Astrocyte (in vitro differentiated cells and primary cell): ENCODE measurements at places on chromosomes 1 and 21.

- H3K27ac ChIP-seq, result no peak overlapping the region
- no peaks in the 10 kb centered on the region for H3K27me3 ChIP-seq
- H3K36me3 ChIP-seq, result no peaks in the 10 kb centered on the region
Observed at GRCh38 chr1:41416081-41416480, 54.8 kb downstream of the FOXO6 start.

- H3K4me3 ChIP-seq, result no peak overlapping the region
- H3K27ac ChIP-seq, result no peak overlapping the region
- H3K27me3 ChIP-seq, result no peaks in the 10 kb centered on the region
- DNase-seq, result no peak
Observed at GRCh38 chr1:247576514-247576913, 11.6 kb upstream of the OR2G2 start.

- H3K27ac ChIP-seq, result no peak overlapping the region
- no peaks in the 10 kb centered on the region for H3K27me3 ChIP-seq
- no peak for DNase-seq
- H3K36me3 ChIP-seq, result no peaks in the 10 kb centered on the region
- no peak overlapping the region for H3K4me3 ChIP-seq
Observed at GRCh38 chr1:53783056-53783455, 44.1 kb upstream of the GLIS1 start.

DNA sequence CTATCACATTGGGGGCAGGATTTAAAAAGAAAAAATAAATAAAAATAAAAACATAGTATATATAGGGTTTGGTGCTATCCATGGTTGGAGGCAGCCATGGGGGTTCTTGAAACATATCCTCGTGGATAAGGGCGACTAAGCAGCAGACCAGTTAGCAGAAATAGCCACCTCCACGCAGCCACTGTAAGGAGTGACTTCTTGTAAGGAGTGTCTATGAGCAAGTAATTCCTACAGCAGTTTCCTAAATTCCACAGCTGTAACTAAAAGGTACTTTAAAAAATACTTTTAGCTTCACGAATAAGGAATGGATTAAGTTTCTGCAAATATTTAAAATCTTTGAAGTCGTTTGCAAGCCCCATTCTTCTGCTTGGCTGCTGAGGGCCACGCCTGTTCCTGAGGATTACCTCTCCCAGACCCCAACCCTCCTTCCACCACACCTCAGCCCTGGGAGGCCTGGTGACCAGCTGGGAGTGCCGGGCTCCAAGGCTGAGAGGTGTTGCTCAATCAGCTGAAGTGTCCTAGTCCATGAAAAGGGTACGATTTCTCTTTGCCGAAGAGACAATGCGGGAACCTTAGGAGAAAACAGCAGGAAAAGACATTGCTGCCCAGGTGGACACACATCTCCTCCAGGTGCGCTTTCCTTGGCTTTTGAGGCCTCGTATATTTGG, 115.3 kb downstream of the ADSS2 start:
- peaks cover 3% of the 10 kb centered on the region for H3K4me1 ChIP-seq
- no peak for DNase-seq
- no peaks in the 10 kb centered on the region for H3K36me3 ChIP-seq
- H3K4me3 ChIP-seq, result no peak overlapping the region

DNA sequence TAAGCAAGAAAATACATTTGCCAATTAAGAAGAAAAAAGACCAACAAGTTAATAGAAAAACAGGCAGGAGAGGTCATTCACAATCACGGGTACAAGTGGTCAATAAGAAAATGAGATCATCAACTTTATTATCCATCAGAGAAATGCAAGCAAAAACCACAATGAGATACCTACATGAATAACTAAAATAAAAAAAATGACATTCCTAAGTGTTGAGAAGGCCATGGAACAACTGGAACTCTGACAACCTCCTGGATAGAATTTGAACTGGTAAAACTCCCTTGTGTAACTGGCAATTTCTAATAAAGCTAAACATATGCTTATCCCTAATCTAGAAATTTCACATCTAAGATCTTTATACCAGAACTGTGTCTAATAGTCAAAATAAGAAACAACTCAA, 135.4 kb upstream of the BACE2 start:
- H3K27me3 ChIP-seq, result no peaks in the 10 kb centered on the region
- H3K4me1 ChIP-seq, result no peaks in the 10 kb centered on the region
- DNase-seq, result peak; percentile 59
- no peaks in the 10 kb centered on the region for H3K36me3 ChIP-seq
- no peak overlapping the region for H3K4me3 ChIP-seq

GRCh38 chr1:203703586-203703985, 61.4 kb upstream of the LAX1 start:
- no peaks in the 10 kb centered on the region for H3K27me3 ChIP-seq
- no peak overlapping the region for H3K27ac ChIP-seq
- no peak for DNase-seq
- no peaks in the 10 kb centered on the region for H3K4me1 ChIP-seq
- H3K36me3 ChIP-seq, result peaks cover 43% of the 10 kb centered on the region

DNA sequence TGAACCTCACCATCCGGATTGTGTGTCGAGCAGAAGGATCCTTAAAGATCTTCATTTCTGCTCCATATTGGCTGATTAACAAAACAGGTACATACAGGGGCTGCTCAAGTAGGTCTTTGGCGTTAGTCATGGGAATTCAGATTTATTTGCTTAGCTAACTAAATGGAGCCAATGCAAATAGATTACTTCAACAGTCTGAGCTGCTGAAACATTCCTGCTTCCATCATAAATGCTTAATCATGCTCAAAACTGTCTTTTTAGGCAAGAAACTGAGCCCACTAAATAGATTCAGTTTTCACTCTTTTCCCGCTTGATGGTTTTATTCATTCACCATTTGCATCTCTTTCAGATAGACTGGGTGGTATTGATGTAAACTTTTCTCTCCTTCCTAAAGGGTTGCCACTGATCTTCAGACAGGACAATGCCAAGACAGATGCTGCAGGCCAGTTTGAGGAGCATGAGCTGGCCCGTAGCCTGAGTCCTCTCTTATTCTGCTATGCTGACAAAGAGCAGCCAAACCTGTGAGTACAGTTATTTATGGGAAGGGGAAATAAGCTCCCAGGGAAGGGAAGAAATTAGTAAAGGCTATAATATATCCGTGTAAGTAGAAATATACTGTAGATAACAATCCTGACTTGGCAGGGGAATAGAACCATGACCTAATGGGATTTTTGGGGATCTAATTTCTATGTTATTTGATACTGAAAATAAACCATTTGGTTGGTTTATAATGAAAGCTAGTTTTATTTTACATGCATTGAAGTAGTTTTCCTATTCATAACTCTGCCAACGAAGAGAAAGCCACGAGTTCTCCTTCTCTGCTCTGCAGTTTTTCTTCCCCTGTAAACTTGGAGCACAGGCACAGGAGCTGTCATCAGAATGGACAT, 126.4 kb downstream of the VPS13D start:
- H3K27ac ChIP-seq, result peak overlapping the region; percentile 70
- peaks cover 7% of the 10 kb centered on the region for H3K4me1 ChIP-seq
- peak; percentile 93 for DNase-seq
- H3K36me3 ChIP-seq, result peaks cover 6% of the 10 kb centered on the region

DNA sequence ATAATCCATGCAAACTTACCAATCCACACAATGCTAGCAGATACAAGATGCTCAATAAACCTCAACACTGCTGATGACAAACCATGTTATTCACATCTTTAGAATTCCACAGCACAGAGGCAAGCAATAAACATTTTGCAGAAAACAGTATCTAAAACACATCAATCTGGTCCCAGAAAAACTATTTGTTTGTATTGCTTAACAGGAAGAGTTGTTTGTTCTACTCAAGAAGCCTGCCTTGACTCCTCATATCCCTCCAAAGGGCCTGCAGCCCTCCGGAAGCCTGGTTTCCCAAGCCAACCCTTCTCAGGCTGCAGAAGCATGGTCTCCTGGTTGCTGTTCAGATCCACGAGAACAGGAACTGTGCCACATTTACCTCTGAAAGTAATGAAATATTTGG, 139.7 kb downstream of the RERE start:
- H3K4me1 ChIP-seq, result peaks cover 11% of the 10 kb centered on the region
- H3K36me3 ChIP-seq, result no peaks in the 10 kb centered on the region
- H3K27me3 ChIP-seq, result no peaks in the 10 kb centered on the region
- no peak for DNase-seq
- H3K27ac ChIP-seq, result no peak overlapping the region

GRCh38 chr1:248622570-248623001, 12.3 kb downstream of the OR2T11 start:
- H3K27ac ChIP-seq, result no peak overlapping the region
- peak; percentile 0 for DNase-seq
- no peaks in the 10 kb centered on the region for H3K36me3 ChIP-seq
- H3K4me3 ChIP-seq, result no peak overlapping the region
- no peaks in the 10 kb centered on the region for H3K4me1 ChIP-seq

DNA sequence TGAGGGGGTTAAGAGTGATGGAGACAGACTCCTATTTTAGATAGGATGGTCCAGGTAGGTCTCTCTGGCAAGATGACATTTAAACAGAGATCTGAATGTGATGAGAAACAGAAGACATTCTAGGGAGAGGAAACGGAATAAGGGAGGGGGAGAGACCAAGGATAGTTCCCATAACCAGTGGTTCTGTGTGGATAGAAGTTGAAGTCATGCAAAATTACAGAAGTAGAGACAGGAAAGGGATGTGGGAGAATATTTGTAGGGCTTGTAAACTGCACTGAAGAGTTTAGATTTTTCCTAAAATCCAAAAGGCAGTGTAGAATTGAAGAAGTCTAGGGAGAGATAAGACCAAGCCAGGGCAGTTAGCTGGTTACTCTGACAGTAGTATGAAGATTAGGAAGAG, 200.6 kb downstream of the GRIK1 start:
- H3K36me3 ChIP-seq, result no peaks in the 10 kb centered on the region
- no peaks in the 10 kb centered on the region for H3K27me3 ChIP-seq
- DNase-seq, result no peak
- H3K27ac ChIP-seq, result no peak overlapping the region
- H3K4me1 ChIP-seq, result no peaks in the 10 kb centered on the region

GRCh38 chr1:35590476-35591040, 17.4 kb downstream of the TFAP2E start:
- H3K27me3 ChIP-seq, result no peaks in the 10 kb centered on the region
- DNase-seq, result no peak
- H3K36me3 ChIP-seq, result no peaks in the 10 kb centered on the region
- no peaks in the 10 kb centered on the region for H3K4me1 ChIP-seq
- no peak overlapping the region for H3K27ac ChIP-seq

GRCh38 chr1:224939844-224940425, 10.5 kb downstream of the DNAH14 start:
- no peak for DNase-seq
- H3K36me3 ChIP-seq, result no peaks in the 10 kb centered on the region
- no peak overlapping the region for H3K27ac ChIP-seq

DNA sequence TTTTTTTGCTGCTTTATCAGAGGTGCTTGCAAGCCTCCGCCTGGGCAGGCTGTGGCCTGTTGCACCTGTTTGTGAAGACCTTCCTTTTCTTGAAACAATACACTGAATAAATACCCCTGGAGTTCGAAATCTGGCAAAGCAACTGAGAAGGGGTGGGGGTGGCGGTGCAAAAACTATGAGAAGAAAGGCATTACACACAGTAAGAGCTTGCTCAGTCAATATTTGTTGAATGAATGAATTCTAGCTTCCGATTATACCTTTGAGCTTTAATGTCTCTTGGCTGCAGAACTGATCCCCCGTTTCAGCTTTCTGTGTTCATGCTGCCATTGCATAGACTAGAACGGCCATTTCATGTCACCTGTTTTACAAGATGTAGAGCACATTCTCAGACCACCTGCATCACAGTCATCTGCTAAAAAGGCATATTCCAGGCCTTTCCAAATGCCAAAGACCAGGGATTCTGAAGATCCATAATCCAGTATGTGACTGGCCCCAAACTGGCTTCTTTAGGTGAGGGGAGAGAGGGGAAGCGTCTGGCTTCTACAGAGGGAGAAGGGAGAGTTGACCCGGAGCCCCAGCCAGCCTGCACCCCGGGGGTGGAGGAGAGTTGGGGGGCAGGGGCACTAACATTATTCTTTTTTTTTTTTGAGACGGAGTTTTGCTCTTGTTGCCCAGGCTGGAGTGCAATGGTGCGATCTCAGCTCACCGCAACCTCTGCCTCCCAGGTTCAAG, 111.5 kb downstream of the ETS2 start:
- no peak overlapping the region for H3K4me3 ChIP-seq
- DNase-seq, result no peak
- peaks cover 10% of the 10 kb centered on the region for H3K27me3 ChIP-seq

DNA sequence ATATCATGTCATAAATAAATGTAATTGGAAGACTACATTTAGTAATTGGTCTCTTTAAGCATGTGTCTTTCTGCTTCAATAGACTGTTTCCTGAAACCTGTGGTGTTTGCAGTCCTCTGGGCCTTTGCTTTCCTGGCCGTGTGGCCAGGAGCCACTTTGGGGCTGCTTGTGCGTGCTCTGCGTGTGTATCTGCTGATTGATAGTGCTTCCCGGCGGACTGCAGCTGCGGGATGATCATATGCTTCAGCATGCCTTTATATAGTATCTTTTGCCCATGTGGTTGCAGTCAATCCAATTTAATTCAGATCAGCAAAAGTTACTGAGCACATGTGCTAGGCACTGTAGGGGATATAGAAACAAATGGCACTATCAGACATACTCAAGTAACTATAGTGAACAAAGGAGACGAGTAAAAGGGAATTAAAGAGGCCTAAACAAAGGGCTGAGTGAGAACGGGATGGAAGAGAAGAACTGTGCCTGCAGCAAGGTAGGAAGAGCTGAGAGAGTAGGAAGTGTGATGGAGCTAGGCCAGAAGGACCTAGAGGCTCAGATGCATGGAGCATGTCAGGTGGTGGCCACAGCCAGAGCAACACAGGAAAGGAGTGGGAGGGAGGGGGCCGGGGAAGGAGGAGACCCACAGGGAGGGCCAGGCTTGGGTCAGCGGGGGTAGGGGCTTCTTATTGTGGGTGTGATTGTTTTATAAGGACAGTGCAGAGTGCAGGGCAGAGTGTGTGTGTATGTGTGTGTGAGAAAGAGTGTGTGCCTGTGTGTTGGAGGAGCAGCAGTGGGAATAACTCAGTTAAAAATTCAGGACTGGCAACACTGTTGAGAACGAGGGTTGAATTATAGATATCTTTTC, 27.2 kb upstream of the TTF2 start:
- H3K4me3 ChIP-seq, result no peak overlapping the region
- no peak for DNase-seq
- H3K27me3 ChIP-seq, result no peaks in the 10 kb centered on the region
- H3K36me3 ChIP-seq, result no peaks in the 10 kb centered on the region
- no peaks in the 10 kb centered on the region for H3K4me1 ChIP-seq

GRCh38 chr1:9653491-9654050, 2.0 kb downstream of the PIK3CD start:
- H3K27me3 ChIP-seq, result peaks cover 18% of the 10 kb centered on the region
- H3K27ac ChIP-seq, result no peak overlapping the region
- no peak for DNase-seq

DNA sequence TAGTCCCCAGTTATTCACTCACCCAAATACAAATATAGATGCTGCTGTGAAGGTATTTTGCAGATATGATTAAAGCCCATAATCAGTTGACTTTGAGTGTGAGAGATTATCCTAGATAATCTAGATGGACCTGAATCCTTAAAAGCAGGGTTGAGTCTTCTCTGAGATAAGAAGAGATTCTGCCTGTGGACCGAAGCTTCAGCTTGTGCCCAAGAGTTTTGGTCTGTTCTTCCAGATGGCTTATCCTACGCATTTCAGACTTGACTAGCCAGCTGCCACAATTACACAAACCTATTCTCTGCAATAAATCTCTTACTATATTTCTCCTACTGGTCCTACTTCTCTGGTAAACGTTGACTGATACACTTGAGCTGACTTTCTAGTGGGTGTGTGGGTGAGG, 145.1 kb downstream of the KCNJ6 start:
- H3K27me3 ChIP-seq, result no peaks in the 10 kb centered on the region
- H3K4me1 ChIP-seq, result peaks cover 3% of the 10 kb centered on the region
- no peak overlapping the region for H3K27ac ChIP-seq
- H3K4me3 ChIP-seq, result no peak overlapping the region
- DNase-seq, result no peak
- no peaks in the 10 kb centered on the region for H3K36me3 ChIP-seq
